ENCODE measurements at places on chromosomes 2 and 18. TPM values are rescaled to one million over a fixed set of nuclear protein-coding genes. Genes with fewer than 3 reads are reported as not detected.

Gene POTEC
- not detected for polyA plus RNA-seq

Gene EN1
- polyA plus RNA-seq: 0.37 TPM

Gene ERICH2
- 2.1 TPM for polyA plus RNA-seq

Gene CRYBA2
- not detected for polyA plus RNA-seq

Gene GAREM2
- polyA plus RNA-seq: 6.0 TPM

Gene EPHA4
- polyA plus RNA-seq: 63.8 TPM

Gene SERPINB3
- polyA plus RNA-seq: not detected

Gene PPP1R1C
- 2.9 TPM for polyA plus RNA-seq
